ENCODE measurements at places on chromosomes 16 and 17.

- no peak for DNase-seq
These were observed 14.5 kb downstream of the GRB2 start for GRCh38 chr17:75390982-75391381.

GRCh38 chr17:10119203-10120108 is 79.0 kb downstream of the GAS7 start:
- DNase-seq, result no peak

GRCh38 chr16:49588729-49589384 is 215.3 kb downstream of the C16orf78 start:
- DNase-seq, result peak; percentile 38

DNA sequence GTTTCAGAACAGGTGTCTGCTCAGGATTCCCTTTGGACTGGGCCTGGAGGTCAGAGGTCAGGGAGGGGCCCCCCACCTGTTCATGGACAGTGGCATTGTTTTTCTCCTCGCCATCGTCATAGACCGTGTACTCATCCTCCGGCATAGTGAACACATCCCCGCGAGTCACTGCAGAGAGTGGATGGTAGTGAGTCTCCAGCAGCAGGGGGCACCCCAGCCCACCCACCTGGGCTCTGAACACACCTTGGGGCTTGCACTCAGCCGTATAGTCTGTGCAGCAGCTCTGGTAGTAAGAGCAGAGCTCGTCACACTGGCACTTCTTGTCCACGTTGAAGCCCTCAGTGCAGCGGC is 448 bp downstream of the VTN start:
- DNase-seq, result no peak

DNA sequence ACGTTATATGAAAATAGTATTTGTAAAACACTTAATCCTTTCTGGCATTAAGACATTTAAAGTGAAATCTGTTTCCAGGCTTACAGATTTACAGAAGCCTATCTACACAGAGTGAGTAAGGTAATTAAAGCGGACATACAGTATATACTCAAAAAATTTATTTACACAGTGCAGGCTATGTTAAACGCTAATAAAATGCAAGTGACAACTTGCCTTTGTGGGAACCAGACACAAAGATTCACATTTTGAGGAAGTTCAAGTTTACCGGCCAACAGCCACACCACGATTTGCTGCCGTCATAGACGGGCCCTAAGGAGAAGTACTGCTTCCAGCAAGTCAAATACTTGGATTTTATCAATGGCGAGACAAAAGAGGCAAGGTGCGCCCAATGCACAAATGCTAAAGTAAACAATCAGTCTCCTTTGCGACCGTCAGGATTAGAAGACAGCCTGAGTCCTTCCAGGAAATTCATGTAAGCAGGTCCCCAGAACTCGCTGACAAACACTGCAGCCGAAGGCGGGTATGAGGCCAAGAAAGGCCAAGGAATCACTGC is 801 bp downstream of the VPS35 start:
- DNase-seq, result peak; percentile 2
